CD4-positive, alpha-beta T cell (primary cell): ENCODE measurements at places on chromosomes 6 and 20.

GRCh38 chr6:153435787-153436186 is 304.7 kb upstream of the RGS17 start:
- DNase-seq: no peak

DNA sequence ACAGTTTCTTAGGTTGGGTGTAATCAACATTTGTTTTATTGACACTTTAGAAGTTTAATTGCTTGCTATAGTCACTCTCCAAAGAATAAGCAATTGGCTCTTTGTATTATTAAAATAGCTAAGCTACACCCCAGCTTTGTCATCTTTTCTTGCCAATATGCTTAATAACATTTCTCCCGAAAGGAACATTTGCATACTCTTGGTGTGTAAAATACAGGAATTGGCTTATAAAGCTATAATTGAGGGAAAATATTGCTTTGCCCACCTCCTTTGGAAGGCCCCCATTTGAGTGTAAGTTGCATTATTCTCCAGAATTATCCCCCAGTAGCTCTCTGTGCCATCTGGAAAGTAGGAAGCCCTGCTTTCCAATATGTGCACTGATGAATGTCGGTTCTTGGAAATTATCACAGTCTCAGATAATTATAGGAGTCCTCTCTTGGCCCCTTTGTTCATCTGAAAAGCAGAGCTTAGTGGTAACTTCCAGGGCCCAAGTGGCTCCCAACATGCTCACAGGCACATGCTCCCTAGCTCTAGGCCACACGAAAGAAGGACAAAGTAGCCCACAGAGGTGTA is 92.4 kb upstream of the B3GAT2 start:
- no peak for DNase-seq

GRCh38 chr6:143401068-143401446 is 49.4 kb downstream of the ADAT2 start:
- DNase-seq: no peak

GRCh38 chr6:143642403-143642802 is 35.4 kb upstream of the PHACTR2 start:
- DNase-seq: no peak

- DNase-seq: peak; percentile 26
Measured at GRCh38 chr6:136967876-136968752, 46.0 kb downstream of the SLC35D3 start.

GRCh38 chr6:32146287-32146686 is 5.5 kb downstream of the PRRT1 start:
- DNase-seq: no peak

GRCh38 chr6:135085700-135086413 is 31.2 kb upstream of the HBS1L start:
- peak; percentile 20 for DNase-seq

- no peak for DNase-seq
Measured at GRCh38 chr6:71513036-71513435, 224.4 kb downstream of the OGFRL1 start.

GRCh38 chr20:45378191-45378590 is at the start of gene TP53TG5:
Gene TP53TG5 (minus strand): TSS chr20:45378325. CDS start chr20:45378236, 89 bp downstream.
- DNase-seq: no peak

GRCh38 chr6:83097204-83097603 is 29.7 kb downstream of the DOP1A start:
- DNase-seq: no peak

- DNase-seq: no peak
Measured at GRCh38 chr6:131950767-131951575, at the start of gene CCN2. Gene CCN2 (minus strand): TSS chr6:131951372. CDS start chr6:131951172, 200 bp downstream.

DNA sequence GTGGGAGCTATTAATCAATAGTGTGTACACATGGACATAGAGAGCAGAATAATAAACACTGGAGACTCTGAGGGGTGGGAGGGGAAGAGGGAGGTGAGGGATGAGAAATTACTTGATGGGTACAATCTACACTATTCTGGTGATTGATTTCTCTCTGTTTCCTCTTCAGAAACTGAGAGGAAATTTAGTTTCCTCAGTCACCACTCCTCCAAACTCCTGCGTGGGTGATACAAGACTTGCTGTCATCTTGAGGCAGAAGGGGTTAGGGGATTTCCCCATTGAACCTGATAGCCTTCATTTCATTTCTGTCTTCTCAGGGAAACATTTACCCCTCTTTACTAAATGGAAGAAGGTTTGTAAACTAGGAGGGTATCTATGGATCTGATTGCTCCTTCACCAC is 84.3 kb upstream of the ESR1 start:
- peak; percentile 51 for DNase-seq

DNA sequence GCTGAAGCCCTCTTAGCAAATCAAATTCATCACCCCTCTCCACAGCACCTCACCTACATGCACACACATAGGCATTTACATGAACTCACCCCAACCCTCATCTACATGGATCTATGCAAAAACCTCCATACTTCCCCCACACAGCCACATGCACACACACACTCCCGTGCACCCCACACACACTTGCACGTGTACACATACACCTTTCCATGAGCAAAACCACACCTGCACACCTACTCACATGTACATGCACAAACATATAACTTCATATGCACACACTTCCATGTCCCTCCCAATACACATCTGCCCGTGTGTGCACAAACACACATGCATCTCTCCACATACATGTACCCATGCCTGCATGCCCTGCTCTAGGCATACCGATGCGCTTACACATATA is 23.3 kb downstream of the CST5 start:
- no peak for DNase-seq
